Fibroblast of upper back skin (primary cell): ENCODE measurements at places on chromosomes 1 and 21.

DNA sequence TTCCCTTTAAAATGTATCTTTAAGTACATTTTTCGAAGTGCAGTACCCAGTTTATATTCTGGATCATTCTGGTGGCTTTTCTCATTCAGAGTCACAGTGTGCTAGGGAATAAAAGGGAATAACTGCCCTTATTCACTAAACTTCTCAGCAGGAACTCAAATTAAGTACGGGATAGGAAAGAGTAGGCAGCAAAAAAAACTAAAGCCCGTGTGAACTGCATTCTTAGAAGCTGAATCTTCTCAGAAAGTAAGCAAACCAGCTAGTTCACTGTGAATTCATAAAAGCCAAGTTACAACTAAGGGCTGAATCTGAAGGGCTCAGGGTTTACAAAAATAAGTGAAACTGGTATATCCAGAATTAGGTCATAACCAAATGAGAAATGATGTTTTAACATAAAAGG lies 22.0 kb downstream of the PRPF38A start:
- peak; percentile 3 for DNase-seq

GRCh38 chr1:61120246-61120840 lies 38.0 kb downstream of the NFIA start:
- DNase-seq = no peak

DNA sequence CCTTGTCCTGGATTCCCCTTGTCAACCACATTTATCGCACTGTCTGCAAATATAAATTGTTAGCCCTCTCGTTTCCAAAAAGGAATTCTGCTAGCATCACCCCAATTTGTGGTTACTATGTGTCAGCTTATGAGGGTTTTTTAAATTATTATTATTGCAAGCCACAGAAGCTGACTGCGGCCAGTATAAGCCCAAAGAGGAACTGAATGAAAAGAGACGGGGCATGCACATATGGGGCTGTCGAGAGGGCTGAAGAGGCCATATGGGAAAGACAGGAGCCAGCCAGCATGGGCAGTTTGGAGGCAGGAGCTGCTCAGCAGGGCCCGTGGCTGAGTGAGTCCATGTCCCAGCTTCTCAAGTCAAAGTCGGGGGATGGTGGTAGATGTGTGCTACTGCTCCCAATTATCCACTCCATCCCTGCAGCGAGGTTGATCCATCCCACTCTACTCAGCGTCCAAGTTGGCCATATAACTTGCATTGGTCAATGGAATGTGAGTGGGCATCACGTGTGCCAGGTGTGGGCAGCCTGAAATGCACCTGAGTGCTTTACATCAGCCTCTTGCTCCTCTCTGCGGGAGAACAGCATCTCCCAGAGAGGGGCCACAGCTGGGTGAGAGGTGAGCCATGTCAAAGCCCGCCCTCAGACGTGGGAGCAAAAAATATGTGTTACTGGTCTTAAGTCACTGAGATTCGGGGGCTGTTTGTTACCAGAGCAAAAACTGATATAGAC lies 37.6 kb upstream of the LDLRAP1 start:
- peak; percentile 82 for DNase-seq

- peak; percentile 20 for DNase-seq
Observed at GRCh38 chr1:151060657-151061421, 642 bp downstream of the MLLT11 start.

GRCh38 chr1:205493241-205494085 lies 11.0 kb upstream of the CDK18 start:
- DNase-seq = peak; percentile 72

DNA sequence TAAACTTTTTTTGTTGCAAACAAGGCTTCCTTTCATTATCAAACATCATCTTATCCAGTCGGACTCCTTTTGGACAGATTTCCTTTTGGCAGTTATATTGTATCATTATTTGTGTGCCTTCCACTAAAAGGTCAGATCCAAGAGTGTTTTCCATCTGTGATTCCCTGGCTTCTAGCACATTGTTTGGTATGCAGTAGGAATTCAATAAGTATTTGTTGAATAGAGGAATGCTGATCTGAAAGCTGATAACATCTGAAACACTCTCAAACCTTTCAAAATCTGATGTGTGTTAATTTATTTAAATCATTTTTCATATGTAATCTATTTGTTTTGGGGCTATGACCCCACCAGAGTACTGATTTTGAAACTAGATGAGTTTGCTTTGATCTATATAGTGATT lies 39.0 kb downstream of the NDC1 start:
- peak; percentile 37 for DNase-seq

DNA sequence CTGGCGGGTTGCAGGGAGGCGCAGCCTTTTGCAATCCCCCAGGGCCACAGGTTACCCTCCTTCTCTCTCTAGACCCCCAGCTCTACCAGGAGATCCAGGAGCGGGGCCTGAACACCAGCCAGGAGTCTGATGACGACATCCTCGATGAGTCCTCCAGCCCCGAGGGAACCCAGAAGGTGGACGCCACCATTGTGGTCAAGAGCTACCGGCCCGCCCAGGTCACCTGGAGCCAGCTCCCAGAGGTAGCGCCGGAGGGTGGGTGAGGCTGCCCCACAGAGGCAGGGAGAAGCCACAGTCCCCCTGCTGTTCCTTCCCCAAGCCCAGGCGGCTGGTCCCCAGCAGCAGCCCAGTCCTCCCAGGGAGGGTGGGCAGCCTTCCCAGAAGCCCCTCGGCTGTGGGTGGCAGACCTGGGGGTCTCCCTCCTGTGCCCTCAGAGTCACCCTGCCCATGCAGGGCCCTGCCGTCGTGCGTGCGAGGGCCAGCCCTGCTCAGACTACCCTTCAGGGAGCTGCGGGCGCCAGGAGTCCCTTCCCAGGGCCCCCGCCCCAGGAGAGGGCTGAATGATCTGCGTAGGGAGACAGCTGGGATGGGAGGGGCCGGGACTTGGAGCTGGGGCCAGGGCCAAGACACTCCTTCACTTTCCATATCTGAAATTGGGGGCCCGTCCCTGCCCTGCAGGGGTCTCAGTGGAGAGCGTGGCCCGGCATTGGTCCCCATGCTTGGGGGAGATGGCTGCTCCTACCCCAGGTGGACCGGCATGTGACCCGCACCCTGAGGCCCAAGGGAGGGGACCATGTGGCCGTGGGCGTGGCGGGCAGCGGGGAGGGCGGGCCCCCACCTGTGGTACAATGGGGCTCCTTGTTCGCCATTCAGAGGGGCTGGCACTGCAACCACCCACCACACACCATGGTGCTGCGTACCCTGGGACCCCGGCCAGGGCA lies 12.9 kb downstream of the ARHGEF16 start:
- DNase-seq = no peak

- no peak for DNase-seq
Observed at GRCh38 chr21:14744368-14744767, 198.3 kb upstream of the SAMSN1 start.
